Osteocyte (in vitro differentiated cells): ENCODE measurements at places on chromosomes 7 and 10. TPM values are rescaled to one million over a fixed set of nuclear protein-coding genes. Genes with fewer than 3 reads are reported as not detected.

SPDYE8 gene
- total RNA-seq: not detected in 2 replicates

WNT8B gene
- not detected in 2 replicates for total RNA-seq

MCM10 gene
- total RNA-seq: 2.5 and 3.7 TPM in 2 replicates

CH25H gene
- total RNA-seq: not detected in 2 replicates

ZNF33A gene
- total RNA-seq: 21.3 and 22.7 TPM in 2 replicates

EXOSC1 gene
- total RNA-seq: 31.9 and 32.4 TPM in 2 replicates

GPR158 gene
- 0.19 and 0.24 TPM in 2 replicates for total RNA-seq

CDH23 gene
- not detected in 2 replicates for total RNA-seq

IFIT1B gene
- not detected in 2 replicates for total RNA-seq

FAM221A gene
- 4.0 TPM in 2 replicates for total RNA-seq

NPFFR1 gene
- total RNA-seq: not detected in 2 replicates

CALHM1 gene
- not detected in 2 replicates for total RNA-seq

NUDCD3 gene
- 112 and 128 TPM in 2 replicates for total RNA-seq

CFAP46 gene
- 0.50 and 0.56 TPM in 2 replicates for total RNA-seq

ZNF25 gene
- 11.5 and 15.1 TPM in 2 replicates for total RNA-seq

CYP26C1 gene
- total RNA-seq: 0.08 TPM in 1 of 2 replicates, not detected in the other

INMT gene
- 1.5 and 2.0 TPM in 2 replicates for total RNA-seq

TSPAN12 gene
- total RNA-seq: 13.2 and 14.0 TPM in 2 replicates

AQP1 gene
- total RNA-seq: 6.0 and 6.7 TPM in 2 replicates

ARID5B gene
- 87.3 and 89.4 TPM in 2 replicates for total RNA-seq

KCP gene
- total RNA-seq: 0.55 and 0.70 TPM in 2 replicates

TUBAL3 gene
- total RNA-seq: not detected in 2 replicates

CPA2 gene
- not detected in 2 replicates for total RNA-seq

CPVL gene
- 2.0 and 2.4 TPM in 2 replicates for total RNA-seq

KCNIP2 gene
- total RNA-seq: 3.2 and 3.5 TPM in 2 replicates

ACHE gene
- 1.5 and 2.2 TPM in 2 replicates for total RNA-seq

DPP6 gene
- total RNA-seq: not detected in 2 replicates

CACUL1 gene
- total RNA-seq: 34.0 and 37.5 TPM in 2 replicates

SRRT gene
- 159 and 162 TPM in 2 replicates for total RNA-seq

RBP4 gene
- total RNA-seq: 0.56 and 0.63 TPM in 2 replicates

CALCR gene
- not detected in 2 replicates for total RNA-seq

CLCN1 gene
- total RNA-seq: not detected in 2 replicates

NDUFB2 gene
- total RNA-seq: 177 and 184 TPM in 2 replicates

ANKRD61 gene
- total RNA-seq: not detected in 2 replicates

CYREN gene
- total RNA-seq: 38.6 and 39.1 TPM in 2 replicates

GPR26 gene
- not detected in 2 replicates for total RNA-seq

CARD11 gene
- total RNA-seq: 0.24 TPM in 1 of 2 replicates, not detected in the other

MYO3A gene
- total RNA-seq: not detected in 2 replicates

ZP3 gene
- 0.51 TPM in 1 of 2 replicates, not detected in the other for total RNA-seq

SRI gene
- total RNA-seq: 105 and 111 TPM in 2 replicates

EVX1 gene
- total RNA-seq: not detected in 2 replicates

WDR86 gene
- 0.39 TPM in 1 of 2 replicates, not detected in the other for total RNA-seq

MPLKIP gene
- 42.7 and 43.4 TPM in 2 replicates for total RNA-seq

SORBS1 gene
- total RNA-seq: 1.7 TPM in 2 replicates

CYP2C19 gene
- total RNA-seq: not detected in 2 replicates

HTR7 gene
- total RNA-seq: 0.24 and 0.26 TPM in 2 replicates

GJC3 gene
- total RNA-seq: not detected in 2 replicates
